Activated CD8-positive, alpha-beta memory T cell treated with anti-CD3 and anti-CD28 coated beads for 4 hours (primary cell): ENCODE measurements at places on chromosomes 3 and 15.

DNA sequence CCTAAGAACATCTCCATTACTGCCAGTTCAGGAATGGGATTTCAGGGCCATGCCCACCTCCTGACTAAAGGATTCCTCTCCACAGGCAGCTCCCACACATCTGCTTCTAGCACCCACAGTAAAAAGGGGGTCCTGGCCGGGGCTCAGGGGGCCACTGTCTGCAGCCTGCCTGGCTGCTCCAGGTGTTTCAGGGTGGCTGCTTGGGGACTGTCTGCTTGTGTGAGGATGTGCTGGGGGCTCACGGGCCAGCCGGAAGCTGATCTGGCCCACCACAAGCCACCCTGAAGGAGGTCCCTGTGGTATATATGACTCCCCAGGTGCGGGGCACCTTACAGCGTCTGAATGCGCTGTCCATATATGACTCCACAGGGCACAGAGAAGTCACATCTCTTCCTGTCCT, 135.4 kb downstream of the NSMCE3 start:
- DNase-seq = no peak

DNA sequence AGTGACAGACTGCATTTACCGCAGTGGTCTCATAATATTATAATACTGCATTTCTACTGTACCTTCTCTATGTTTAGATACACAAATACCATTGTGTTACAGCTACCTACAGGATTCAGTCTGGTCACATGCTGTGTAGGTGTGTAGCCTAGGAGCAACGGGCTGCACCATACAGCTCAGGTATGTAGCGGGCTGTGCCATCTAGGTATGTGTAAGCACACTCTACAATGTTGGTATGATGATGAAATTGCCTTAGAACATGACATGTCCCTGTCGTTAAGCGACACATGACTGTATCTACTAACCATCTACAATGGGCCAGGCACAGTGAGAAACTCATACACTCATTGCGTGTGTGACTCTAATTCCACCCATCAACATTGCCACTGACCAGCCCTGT, 85.5 kb upstream of the SEC13 start:
- no peak for DNase-seq

DNA sequence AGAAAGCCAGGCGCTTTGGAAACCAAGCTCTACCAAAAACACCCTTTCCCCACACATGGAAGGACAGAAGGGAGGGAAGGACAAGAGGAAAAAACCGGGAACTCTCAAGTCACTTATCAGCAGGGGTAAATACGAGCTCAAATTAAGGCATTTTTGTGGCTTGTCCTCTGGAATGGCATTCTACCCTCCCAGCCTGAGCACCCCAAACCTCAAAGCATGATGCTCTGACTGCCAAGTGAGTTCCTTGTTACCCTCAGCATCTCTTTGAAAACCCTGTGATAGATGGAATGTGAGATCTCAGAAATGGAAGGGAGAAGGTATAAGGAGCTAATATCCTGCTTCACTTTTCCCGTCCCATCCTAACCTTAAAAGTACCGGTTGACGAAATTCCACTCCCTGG, 8.1 kb upstream of the CSPG5 start:
- DNase-seq = no peak

DNA sequence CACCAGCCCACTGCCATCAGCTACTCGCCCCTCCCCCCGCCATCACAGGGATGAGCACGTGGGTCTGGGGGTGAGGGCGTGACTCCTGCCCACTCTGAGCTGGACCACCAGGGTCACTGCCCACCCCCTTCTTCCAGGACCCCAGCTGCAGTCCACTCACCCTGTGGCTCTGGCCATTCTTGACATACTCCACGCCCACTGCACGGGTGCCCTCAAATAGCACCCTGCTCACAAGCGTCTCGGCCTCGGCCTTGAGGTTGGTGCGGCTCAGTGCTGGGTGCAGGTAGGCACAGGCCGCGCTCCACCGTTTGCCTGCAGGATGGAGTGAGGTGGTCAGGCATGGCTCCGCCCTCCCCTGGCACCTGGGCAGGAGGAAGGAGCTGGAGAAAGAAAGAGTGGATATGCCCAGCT, 23.9 kb downstream of the CHDH start:
- no peak for DNase-seq

- DNase-seq = no peak
Observed at GRCh38 chr3:53941184-53941583, 49.5 kb upstream of the SELENOK start.

- DNase-seq = no peak
Observed at GRCh38 chr15:40443846-40444245, 3.1 kb downstream of the BAHD1 start.

- no peak for DNase-seq
Observed at GRCh38 chr3:53842436-53843194, 3.6 kb downstream of the CHDH start.

DNA sequence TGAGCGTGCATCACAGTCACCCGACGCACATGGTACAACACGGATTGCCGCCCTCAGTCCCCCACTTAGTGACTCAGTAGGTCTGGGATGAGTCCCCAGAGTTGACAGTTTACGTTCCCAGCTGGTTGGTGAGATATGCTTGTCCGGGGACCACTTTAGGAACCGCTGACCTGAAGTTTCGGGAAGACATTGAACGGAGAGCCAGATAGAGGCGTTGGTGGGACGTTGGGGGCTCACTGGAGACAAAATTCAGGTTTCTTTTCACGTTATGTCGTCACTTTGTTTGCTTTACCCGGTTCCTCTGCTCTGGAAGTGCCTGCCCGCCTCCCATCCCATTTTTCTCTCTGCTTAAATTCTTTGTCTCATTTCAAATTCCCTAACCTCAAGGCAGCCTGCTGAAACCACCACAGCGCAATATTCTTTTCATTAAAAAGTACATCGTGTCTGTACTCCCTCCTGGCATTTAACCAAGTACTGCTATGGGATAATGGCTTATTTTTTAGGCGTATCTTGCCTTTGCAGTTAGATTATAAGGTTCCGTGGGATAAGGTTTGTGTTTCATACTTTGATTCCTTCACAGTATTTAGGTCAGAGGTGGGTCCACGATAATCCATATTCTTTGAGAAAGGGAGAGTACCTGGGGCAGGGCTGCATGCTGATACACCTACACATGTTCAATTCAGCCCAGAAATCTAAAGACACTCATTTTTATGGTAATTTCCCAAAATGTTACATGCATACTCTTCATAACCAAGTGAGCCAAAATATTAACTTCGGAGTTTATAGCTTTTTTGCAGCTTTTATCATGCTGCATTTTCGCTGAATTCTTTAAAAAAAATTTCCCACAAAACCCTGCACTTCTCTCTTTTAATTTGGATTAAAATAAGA, 921 bp downstream of the LMLN start:
- peak; percentile 41 for DNase-seq

DNA sequence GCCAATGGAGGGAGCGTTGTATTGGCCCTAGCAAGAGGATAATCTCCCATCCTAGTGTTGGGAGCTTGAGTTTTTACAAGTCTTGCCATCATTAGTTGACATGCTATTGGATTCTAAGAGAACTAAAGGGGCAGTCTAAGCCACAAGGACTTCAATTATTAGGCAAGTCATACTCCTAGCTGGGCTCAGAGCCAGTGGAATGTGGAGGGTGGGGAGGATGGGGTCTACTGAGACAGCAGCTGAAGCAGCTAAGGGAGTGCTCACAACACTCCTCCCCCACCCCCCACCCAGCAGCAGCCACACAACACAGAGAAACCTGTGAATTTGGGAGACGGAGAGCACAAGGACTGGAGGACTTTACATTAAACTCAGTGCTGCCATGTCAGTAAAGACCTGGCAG, 27.9 kb downstream of the FRG2C start:
- DNase-seq = no peak

DNA sequence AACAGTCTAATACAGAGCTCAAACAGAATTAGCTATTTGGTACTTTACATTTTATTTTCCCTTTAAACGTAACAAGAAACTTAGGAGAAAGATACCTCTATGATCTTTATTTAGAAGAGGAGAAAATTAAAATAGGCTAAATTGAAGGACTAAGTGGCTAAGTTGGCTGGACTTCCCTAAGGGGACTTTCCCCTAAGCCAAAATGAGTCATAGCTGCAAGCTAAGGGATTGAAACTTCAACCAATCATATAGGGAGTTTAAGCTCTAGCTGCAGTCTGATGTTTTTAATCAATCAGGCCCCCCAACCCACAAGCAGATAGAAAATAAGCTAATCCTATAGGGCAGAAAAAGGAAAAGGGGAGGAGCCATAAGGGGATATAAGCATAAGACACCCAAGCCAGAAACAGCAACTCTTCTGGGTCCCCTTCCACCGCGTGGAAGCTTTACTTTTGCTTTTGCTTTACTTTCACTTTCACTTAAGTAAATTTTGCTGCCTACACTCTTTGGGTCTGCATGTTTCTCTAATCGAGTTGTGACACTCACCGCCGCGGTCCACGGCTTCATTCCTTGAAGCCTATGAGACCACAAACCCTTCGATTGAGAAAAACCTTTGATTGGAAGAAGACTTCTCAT, 1108.5 kb upstream of the EPHA6 start:
- no peak for DNase-seq

DNA sequence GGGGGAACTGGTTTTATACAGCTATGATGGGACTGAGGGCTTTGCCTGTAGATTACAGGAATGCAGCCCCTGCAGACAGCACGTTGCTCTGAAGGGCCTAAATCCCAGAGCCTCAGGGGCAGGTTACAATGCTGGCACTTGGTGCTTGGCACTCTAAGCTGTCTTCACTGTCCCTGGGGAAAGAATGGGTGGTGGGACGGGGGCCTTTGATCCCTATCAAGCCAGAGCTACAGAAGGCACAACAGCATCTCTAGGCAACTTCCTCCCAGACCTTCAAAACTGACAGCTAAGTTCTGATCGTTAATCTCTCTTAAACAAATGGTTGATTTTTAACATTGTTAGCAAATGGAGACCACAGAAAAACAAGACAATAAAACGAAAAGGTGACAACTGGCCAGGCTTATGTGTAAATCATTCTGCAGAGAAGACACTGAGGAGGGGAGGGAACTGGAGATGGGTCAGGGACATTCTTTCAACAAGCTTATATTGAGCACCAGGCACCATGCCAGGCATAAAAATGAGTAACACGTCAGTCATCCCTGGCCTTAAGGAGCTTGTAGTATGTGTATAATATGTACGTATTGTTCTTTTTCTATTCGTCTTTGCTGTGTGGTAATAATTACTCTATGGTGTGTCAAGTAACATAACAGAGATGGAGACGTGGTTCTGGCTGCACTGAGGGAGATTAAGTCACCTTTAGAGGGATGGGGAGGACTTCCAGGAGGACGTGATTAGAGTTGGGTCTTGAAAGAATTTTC, 49.1 kb downstream of the CA12 start:
- no peak for DNase-seq

GRCh38 chr3:70824078-70824477, 511.6 kb upstream of the MDFIC2 start:
- DNase-seq = no peak

- no peak for DNase-seq
Observed at GRCh38 chr3:117261983-117262421, 552.4 kb downstream of the TUSC7 start.

GRCh38 chr3:176206809-176207208, 990.5 kb downstream of the TBL1XR1 start:
- DNase-seq = no peak

GRCh38 chr3:32493437-32494414, 8.9 kb downstream of the CMTM6 start:
- no peak for DNase-seq

DNA sequence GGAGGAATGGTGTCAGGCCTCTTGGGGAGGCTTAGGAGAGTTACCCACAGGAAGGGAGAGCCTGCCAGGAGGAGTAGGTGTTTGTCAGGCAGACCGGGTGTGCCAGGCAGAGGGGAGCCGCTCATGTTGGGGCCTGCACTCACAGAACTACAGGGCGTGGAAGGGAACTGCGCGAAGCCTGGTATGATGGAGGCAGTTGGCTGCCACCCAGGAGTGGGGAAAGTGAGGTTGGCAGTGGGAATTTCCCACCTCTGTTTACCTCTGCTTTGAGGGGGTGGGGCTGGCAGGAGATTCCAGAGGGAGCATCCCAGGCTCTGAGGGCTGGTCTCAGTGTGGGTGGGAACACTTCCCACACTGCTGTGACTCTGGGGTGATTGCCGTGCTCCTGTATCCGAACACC, 99.9 kb downstream of the SLCO3A1 start:
- DNase-seq = no peak

DNA sequence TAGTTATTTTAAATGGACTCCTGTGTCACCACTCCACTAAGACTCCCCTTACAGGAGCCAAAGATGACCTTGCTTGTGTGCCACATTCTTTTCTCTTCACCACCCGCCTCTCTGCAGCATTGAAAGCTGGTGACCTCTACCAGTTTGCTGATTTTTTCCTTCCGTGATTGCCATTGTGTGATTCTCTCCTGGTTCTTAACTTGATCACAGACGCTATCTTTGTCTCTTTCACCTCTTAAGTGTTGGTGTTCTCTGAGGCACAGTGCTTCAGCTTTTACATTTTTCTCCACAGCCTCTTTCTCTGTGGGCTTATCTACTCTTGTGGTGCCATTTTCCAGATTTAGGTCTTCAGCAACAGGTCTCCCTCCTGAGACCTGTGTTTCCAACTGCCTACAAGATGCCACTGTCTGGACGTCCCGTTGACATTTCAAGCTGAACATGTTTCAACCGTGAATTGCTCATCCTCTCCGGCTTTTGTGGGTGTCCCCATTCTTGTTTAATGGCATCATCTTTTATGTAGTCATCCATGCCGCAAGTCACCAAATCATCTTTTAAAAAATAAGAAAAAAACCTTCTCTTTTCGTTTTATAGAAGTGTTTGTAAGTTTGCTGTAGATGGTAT, 26.5 kb downstream of the IQGAP1 start:
- no peak for DNase-seq

DNA sequence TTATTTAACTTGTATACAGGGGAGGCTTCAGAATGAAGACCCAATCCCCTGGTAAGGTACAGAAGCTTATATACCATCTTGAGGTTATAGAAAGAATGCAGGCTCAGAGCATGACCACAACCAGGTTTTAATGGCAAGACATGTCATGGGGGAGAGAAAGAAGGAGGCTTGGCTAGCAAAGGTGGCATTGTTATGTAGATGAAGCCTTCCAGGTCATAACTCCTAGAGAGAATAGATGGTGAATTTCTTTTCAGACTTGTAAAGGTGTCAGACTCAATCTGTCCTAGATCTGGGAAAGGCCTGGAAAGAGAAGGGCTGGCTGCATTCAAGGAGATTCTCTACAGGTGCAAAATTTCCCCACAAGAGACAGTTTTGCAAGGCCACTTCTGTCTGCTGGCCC, 99.4 kb upstream of the CTDSPL start:
- no peak for DNase-seq

DNA sequence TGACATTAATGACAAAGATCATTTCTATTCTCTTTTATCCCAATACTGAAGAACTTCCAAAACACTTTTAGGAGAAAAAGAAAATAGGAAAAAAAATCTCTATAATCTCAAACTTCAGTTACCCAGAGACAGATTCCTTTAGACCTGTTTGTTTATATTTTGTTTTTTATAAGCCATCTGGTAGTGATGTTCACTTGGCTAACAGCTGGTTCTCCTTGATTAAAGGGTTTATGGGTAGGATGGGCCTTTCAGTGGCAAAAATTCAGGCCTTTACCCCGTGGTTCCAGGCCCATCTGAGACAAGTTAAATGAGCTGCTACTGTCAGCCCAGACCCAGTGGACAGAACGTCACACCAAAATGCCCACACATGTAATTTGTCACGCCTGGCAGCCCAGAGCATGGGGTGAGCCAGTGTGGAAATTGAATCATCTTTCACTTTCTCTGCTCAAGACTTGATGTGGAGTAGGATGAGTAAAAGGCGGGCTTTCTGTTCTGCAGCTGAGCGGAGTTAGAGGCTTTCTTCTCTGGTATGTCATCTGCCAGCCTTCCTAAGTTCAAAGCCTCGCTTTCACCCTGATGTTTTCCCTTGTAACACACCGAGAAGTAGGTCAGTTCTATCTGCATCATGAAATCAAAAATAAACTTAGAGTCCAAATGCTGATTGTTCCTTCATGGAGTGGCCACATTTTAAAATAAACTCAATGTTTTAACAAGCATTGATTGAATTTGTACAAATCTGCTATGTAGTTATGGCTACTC, 62.5 kb upstream of the SKOR1 start:
- DNase-seq = peak; percentile 13
